ENCODE measurements at places on chromosomes 7 and 10.

- no peak for DNase-seq
These were observed 84.1 kb downstream of the MDFIC start for GRCh38 chr7:115005953-115006352.

GRCh38 chr10:118472415-118473304 lies 122.8 kb downstream of the PRLHR start:
- no peak for DNase-seq

DNA sequence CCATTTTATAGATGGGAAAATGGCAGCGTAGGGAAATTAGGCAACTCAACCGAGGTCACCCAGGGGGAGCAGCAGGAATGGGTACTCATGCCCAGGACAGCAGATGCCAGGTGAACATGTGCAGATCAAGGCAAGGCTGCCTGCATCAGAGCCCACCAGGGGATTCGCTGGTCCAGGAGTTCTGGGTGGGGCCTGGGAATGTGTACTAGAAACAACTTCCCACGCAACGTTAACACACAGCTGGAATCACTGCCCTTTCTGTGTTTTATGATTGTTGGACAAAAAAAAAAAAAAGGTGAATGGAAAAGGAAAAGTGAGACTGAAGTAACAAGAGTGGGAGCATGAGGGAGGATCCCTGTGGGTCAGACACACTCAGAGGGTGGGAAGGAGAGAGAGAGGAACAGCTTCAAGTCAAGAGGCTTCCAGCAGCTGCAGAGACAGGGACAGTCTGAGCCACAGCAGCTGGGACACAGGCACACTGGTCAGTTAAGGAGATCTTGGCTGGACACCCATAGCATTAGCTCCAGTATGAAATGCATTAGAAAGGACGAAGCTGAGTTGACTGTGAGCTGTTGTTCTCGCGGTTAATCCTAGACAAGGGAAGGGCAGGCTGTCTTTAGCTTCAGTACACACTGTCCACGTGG lies 187.9 kb upstream of the INHBA start:
- DNase-seq, result no peak

GRCh38 chr10:103053659-103054581 lies 135.8 kb downstream of the CNNM2 start:
- peak; percentile 18 for DNase-seq

GRCh38 chr10:35451151-35452016 lies 115.1 kb downstream of the CCNY start:
- no peak for DNase-seq

DNA sequence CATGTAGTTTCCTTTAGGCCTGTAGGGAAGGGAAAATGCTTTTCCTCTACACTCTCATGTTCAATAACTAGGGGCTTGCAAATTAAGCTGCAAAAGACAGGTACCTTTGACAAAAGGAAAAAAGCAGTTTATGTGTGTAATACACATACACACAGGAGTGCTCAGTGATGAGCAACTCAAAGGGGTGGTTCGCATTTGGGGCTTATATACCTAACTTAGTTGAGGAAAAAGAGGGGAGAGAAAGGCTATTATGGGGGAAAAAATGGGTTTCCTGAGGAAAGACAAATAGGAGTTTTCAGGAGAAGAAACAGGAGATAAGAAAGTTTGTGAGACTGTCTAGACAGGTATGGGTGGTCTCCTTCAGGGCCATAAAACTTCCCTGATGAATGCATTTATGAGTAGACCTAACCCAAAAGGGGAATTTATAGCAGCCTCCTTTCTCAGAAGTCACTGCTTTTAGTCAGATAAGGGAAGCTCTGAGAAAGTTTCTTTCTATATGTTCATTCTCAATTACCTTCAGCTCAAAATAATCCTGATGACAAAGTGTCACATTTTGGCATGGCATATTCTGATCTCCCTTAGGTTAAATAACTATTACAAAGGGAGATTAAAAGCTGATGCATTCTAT lies 55.2 kb upstream of the EZH2 start:
- no peak for DNase-seq

- no peak for DNase-seq
These were observed 253.5 kb downstream of the ABCA13 start for GRCh38 chr7:48424731-48425130.

DNA sequence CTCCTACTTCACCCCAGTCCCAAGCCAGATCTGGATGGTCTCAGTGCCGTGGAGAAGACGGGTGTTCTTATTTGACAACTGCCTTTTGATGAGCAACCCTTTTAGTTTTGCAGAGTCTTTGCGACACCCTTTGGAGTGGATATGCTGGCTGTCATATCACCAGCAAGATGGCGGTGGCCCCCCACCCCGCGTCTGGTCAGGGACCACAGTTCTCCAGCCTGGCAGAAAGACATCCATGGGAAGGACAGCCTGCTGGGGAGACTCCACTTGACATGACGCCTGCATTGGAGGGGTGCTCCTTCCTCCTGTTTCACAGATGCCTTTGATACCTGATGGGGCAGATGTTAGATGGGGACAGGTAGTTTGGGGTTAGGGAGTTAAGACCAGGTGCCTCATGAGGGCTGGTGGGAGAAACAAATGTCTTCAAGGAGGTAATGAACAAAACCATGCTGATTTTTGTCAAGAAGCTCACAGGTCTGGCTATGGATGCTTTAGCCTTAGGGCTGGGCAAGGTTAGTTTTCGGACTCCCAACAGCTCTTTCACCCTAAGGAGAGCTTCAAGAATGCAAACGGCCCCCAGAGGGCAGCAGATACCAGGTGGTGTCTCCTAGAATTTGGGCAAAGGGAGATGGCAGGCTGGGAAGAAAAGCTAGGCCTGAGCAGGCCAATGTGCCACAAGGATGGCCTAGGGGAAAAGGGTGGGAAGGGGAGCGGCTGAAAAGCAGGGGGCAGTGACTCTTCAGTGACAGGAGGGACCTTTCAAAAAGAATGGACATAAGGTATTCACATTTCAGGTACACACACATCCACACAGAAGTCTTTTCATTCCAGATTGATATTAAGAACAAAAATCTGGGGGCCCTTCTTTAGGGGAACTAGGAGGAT lies 95.2 kb downstream of the CLEC2L start:
- no peak for DNase-seq

- DNase-seq, result no peak
These were observed 35.6 kb downstream of the GET4 start for GRCh38 chr7:911791-912480.

DNA sequence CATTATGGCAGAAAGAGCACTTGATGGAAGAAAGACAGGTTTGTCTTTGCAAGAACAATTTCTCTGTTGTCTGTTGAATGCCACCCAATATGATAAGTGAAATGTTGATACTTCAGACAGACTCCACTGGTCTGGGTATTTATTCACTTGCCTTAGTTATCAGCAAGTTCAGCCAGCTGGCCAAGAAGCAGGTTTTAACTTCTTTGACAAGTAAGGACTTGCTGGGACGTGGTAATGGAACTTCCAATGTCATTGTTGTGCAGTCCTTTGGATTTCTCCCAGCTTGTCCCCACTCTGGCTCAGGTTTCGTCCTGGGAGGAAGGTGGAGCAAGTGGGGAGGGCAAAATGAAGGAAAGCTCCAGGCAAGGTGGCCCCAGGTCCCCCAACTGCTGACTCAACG lies 497.4 kb downstream of the RPS24 start:
- no peak for DNase-seq

DNA sequence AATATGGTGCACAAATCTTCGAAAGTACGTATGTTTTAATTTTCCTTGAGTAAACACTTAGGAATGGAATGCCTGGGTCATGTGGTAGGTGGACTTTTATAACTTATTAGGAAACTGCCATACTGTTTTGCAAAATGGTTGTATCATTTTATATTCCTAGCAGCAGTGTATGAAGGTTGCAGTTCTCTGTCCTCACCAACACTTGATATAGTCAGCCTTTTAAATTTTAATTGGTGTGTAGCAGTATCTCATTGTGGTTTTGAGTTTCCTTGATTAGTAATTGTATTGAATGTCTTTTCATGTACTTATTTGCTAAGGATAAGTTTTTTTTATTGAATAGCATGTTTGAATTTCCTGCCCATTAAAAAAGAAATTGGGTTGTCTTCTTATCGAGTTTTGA lies 926 bp upstream of the PCBD1 start:
- DNase-seq, result no peak

GRCh38 chr10:114045136-114046086 lies 1.7 kb downstream of the ADRB1 start:
- DNase-seq, result no peak

GRCh38 chr7:46357290-46357689 lies 436.2 kb upstream of the IGFBP3 start:
- DNase-seq, result no peak

GRCh38 chr7:157909370-157909769 lies 572.6 kb downstream of the DNAJB6 start:
- DNase-seq, result no peak

DNA sequence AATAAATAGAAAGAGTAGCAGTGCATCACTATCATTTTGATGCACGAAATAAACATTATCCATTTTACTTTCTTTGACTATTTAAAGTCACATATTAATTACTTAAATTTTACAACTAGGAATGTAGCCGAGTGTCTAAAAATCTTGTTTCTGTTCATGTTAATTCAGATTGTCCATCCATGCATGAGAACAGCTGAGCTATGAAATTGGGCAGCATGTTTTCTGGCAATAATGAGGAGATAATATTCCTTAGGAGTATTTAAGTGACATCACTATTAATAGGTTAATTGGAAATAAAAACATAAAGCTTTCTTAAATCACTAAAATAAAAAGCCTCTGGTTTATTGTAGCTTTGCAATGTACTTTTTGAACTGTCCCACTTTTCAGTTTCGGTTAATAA lies 293.8 kb downstream of the PHTF2 start:
- DNase-seq, result no peak

DNA sequence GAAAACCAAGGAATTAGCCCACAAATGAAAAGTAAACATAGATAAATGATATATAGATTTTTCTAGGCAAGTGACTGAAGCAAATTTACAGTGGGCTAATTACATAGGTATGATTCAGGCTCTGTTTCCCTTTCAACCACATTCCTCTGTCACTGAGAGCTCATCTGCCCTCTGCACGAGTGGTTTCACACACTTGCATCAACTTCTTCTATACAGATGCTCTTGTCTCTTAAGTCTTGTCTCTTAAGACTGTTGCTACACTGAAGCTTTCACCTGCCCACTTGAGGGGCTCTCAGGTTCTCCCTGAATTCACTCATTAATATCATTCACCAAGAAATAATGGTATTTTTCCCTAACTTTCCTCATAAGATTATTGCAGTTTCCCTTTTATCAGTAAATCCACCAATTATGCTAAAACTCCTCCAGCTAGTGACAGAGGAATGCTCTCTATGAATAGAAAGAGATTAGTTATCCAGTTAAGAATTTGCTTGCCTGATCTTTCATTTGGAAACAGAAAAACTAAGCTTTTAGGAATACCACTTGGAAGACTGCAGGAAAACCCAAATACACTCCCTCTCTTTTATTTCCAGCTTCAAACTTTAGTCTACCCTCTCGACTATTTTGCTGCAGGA lies 95.7 kb downstream of the ELAPOR2 start:
- no peak for DNase-seq

DNA sequence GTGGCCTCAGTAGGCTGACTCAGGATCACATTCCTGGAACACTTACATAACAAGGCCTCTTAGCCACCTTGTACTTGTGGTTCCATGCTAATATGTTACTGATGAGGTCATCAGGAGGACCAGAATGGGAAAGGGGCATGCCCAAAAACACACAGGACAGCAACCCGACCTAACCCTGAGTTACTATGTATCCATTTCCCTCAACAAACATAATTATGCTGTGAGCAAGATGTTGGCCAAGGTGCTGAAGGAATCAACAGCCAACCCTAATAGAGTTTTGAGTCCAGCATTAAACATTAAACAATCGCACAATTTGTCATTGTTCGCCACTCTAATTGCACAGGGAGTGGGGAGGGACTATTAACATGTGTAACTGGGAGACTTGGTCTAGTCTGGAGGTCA lies 129.4 kb downstream of the PLPP4 start:
- no peak for DNase-seq

DNA sequence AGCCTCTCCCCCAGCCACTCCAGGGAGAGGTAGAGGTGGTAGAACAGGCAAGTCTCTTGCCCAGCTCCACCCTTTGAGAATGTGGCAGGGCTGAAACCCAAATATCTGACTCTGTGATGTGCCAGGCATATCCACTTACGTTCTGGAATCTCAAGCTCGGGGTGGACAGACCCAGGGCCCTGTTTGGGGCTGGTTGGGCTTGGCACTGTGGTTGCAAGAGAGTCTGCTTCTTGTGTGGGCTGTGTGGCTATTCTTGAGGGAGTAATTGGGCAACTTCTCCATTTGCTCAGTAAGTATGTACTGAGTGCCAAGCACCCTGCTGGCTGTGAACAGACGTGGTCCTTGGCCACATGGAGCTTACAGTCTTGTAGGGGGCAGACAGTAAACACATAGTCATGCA lies 4.7 kb downstream of the UBTD1 start:
- DNase-seq, result no peak

DNA sequence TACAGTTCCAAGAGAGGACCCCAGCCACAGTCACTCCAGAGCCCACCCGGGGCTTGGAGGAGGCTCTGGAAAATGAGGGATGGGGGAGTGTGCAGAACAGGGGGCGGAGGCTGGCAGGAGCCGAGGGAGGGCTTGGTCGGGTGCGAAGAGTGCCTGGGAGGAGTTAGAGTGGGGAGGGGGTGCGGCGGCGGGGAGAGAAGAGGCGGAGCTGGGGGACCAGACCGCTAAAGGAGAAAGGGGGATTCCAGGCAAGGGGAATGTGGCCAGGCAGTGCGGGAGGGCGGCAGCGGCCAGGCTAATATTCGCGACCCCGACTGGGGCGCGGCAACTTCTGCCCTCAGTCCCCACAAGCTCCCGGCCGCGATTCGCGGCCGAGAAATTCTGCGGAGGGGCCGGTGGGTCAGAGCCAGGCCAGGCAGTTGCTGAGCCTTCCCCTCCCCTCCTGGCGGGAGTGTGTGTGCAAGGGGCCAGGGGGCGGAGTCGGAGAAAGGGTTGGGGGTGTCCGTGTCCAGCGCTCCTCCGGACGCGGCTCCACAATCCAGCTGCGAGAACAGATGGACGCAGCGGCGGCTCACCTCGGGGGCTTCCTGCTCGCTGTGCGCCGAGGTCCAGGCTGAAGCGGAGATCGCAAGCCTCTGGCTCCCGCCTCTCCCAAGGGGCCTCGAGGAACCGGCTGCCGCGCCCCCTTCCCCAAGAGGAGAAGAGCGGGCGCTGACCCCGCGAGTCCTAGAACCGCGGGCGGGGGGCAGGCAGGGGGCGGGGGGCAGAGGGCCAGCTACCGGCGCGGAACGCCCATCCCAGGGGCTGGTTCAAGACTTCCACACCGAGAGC lies 612 bp upstream of the SLC18A3 start:
- DNase-seq, result no peak

DNA sequence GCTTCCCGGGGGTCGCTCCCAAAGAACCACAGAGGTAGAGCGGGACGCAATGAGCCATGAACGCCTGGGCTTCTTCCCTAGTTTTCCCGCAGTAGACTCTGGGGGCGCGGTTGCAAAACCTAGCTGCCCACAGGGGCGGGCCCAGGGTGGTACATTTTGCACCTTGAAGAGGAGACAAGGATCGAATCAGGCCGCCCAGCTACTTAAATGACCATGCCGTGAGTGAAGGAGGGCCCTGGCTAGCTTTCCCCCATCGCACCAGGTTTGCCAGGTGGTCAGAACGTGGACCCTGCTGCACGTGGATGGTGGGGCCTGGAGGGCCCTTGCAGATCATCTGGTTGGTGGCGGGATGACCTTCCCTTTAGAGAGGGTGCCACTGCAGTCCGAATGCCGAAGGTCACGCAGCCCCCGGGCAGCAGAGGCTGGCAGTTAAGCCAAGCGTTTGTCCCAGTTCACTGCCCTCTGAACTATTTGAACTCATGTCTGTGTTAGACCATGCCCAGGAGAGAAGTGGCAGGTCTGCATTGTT lies 604 bp upstream of the SHTN1 start:
- no peak for DNase-seq

GRCh38 chr7:32066441-32066840 lies 3.8 kb downstream of the PDE1C start:
- no peak for DNase-seq

- DNase-seq, result no peak
These were observed 197.1 kb downstream of the SUGCT start for GRCh38 chr7:40331915-40332314.
